ENCODE measurements at places on chromosomes 1 and 21.
A peak's percentile ranks its signal among the peaks of the same experiment; 100 is the strongest.

DNA sequence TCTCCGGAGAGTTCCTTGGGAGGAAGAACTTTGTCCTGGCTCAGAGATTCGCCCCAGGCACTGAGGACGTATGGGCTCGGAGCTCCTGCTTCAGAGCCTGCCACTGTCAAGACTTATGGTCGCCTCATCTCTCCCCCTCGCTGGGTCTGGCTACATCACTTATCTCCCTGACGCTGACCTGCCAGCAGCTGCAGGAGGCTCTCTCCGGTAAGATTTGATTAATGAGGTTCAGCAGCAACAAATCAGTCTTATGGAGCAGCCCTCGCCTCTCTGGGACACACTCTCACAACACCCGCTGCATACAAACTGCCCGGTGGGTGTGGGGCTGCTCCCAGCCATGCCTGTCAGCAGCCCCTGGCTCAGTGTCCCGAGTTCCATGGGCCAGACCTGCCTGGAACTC lies 297.8 kb downstream of the RRAGC start:
- no peak for DNase-seq

DNA sequence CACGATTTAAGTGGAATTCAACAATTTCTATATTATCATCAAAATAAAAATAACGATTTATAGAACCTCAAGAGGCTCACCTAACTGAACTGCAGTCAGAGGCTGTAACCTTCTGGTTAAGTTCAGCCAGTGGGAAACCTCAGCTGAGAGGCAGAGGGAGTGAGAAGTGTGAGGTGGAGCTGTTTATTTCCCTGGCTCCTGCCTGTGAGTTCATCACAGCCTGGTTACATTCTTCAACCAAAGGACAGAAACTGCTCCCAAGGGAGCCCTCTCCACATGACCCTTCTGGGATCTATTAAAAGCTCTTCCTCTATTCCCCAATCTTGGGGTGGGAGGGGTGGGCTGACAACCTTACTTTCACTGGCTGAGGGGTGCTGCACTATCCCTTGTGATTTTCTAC lies 22.2 kb downstream of the DYNLT5 start:
- no peak for DNase-seq

DNA sequence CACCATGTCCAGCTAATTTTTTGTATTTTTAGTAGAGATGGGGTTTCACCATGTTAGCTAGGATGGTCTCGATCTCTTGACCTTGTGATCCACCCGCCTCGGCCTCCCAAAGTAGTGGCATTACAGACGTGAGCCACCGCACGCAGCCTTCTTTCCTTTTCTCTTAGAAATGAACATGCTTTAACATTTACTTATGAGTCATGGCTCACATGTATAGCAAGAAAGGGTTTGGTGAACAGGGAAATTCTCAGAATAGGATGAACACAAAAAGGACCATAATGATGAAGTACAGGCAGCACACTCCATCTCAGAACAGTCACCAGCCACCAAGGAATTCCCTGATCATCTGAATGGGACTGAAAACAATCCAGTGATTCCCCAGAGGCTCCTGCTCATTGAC lies 9.4 kb upstream of the VAMP4 start:
- DNase-seq, result no peak

DNA sequence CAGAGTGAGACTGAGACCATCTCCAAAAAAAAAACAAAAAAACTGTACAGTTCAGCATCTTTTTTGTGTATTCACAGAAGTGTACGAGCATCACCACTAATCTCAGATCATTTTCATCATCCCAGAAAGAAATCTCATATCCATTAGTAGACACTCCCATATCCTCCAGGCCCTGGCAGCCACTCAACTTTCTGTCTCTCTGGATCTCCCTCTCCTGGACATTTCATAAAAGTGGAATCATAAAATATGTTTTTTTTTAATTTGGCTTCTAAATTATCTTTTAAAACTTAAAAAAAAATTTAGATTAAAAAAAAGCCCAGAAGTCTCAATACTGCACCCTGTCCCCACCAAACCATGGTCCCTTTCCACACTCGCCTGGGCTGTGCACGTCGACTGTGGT lies 22.1 kb downstream of the RIPPLY3 start:
- no peak for DNase-seq

GRCh38 chr21:34582506-34583150 lies 32.3 kb downstream of the RCAN1 start:
- no peak for DNase-seq

GRCh38 chr1:35505911-35506798 lies 51.0 kb downstream of the KIAA0319L start:
- DNase-seq, result no peak

- DNase-seq, result no peak
Observed at GRCh38 chr1:58076258-58076657, 470.3 kb downstream of the OMA1 start.

DNA sequence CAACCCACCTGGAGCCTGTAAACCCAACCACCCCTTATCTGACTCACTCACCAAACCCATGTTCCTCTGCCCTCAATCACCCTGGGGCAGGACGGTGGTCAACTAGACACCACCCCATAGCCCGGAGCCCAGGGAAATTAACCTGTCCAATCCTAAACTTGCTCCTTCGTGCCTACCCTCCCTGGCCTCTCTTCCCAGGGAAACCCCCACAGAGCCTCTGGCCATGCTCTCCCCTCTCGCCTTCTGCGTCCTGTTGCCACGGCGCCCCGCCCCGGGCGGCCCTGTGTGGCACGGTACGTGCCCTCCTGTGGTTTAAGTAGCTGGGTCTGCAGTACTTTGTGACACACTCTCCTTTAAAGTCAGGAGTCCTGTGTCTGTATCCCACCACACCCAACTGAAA lies 4.0 kb upstream of the FTCD start:
- peak; percentile 58 for DNase-seq

GRCh38 chr1:45820788-45821187 lies 17.4 kb downstream of the MAST2 start:
- DNase-seq, result no peak

GRCh38 chr1:82565146-82565545 lies 764.4 kb downstream of the ADGRL2 start:
- DNase-seq, result no peak

DNA sequence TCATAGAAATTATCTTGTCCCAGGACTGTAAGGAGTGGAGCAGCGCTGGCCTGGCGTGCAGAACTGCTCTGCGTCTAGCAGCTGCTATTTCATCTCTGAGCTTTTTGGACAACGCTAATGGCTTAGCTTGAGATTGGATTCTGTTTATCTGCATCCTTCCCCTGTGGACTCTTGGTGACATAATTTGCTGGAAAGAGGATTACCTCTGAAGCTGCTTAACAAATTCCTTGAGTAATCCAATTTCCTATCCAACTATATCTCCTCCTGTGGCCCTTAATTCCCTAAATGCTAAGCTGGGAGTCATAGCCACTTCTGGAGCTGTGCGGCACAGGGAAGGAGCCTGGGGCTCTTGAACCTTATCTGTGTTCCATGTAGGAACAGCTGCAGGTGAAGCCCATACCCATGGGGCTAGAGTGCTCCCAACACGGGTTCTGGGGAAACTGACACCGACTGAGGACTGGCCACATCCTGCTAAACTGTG lies 43.2 kb downstream of the IL6R start:
- no peak for DNase-seq

GRCh38 chr1:3641046-3641760 lies 8.7 kb downstream of the WRAP73 start:
- DNase-seq, result no peak

DNA sequence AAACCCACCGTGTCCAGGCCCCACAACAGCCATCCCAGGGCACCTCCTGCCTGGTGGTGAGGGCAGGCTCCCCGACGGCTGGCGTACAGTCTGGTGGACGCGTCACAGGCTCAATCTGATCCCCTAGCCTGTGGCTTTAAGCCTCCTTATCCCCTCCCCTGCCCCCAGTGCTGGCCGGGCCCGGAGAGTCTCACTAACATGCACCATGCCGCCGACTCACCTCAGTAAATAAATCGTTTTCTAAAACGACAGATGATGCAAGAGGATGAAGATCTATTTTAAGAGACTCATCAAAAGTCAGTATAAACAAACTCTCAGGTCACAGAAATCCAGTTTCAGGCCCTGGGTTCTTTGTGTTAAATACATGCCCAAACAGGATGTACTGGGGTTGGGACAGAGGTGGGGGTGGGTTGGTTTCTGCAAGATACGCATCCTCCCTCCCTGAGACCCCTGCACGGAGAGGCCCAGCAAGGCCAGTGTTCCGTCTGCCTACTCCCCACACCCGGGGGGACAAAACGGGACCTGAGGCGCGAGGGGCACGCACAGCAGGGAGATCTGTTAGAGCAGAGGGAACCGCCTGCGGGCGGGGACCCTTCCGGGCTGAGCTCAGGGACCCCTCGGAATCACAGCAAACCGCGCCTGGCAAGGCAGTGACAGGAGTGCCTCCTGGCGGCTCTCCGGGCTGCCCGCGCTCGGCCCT lies 3.1 kb downstream of the PANK4 start:
- no peak for DNase-seq

- DNase-seq, result no peak
Observed at GRCh38 chr1:229192031-229192430, 78.9 kb upstream of the RAB4A start.

DNA sequence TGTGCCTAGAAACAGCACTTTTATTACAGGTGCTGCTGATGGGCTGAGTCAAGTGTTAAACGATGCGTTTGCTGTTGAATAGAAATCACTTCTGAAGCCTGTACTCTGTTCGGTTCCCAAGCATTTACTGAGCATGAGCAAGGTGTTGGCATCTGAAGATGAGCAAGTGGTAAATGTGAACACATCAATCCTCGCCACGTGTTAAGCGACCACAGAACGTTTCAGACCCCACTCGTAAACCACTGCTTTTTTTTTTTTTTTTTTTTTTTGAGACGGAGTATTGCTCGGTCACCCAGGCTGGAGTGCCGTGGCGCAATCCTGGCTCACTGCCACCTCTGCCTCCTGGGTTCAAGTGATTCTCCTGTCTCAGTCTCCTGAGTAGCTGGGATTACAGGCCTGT lies 241.2 kb downstream of the SETD4 start:
- no peak for DNase-seq

- no peak for DNase-seq
Observed at GRCh38 chr1:228060458-228061190, 21.9 kb upstream of the ARF1 start.

DNA sequence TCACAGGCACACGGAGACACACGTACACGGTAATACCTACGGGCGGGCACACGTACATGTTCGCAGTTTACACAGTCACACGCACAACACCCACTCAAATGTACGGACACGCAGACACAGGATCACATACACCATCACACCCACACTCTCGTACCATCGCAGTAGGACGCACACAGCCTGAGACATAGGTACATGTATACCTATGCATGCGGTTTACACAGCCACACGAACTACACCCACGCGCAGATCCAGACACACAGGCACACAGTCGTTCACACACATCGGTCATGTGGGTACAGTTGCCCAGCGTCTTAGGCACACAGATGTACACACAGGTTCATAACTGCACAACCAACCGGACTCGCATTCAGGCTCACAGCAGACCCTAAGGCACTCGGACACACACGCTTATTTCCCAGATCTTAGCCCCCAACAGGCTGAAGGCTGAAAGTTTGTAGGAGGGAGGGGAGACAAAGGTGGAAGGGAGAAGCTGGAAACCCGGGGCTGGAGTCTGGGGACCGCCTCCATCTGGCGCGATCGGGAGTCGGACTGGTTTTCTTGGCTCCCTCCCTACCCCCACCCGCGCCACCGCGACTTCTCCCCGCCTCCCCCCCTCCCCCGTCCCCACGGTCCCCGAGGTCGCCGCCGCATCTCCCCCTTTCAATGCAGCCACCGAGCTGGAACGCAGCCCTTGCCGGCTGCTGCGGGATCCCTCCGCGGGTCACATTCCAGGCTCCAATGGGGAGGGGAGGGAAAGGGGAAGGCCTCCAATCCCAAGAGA lies 51.9 kb upstream of the SYNC start:
- peak; percentile 63 for DNase-seq

- DNase-seq, result no peak
Observed at GRCh38 chr1:115565791-115566190, 76.0 kb upstream of the VANGL1 start.

DNA sequence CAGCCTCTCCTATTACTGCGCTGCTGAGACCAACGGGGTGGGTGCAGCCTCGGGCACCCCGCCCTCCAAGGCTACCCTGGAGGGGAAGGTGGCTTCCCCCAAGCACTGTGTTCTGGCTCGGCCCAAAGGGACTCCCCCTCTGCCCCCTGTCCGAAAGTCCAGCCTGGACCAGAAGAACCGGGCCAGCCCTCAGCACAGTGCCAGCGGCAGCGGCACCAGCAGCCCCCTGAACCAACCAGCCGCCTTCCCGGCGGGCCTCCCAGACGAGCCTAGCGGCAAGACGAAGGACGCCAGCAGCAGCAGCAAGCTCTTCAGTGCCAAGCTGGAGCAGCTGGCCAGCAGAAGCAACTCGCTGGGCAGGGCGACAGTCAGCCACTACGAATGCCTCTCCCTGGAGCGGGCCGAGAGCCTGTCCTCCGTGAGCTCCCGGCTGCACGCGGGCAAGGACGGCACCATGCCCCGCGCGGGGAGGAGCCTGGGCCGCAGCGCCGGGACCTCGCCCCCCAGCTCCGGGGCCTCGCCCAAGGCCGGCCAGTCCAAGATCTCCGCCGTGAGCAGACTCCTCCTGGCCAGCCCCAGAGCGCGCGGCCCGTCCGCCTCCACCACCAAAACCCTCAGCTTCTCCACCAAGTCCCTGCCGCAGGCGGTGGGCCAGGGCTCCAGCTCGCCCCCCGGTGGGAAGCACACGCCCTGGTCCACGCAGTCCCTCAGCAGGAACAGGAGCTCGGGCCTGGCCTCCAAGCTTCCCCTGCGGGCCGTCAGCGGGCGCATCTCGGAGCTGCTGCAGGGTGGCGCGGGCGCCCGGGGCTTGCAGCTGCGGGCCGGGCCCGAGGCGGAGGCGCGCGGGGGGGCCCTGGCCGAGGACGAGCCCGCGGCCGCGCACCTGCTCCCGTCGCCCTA lies 533.1 kb downstream of the KIF26B start:
- no peak for DNase-seq

GRCh38 chr1:21963477-21964217 lies 13.2 kb upstream of the CELA3B start:
- no peak for DNase-seq

GRCh38 chr1:214327514-214327913 lies 46.6 kb downstream of the SMYD2 start:
- DNase-seq, result no peak

- no peak for DNase-seq
Observed at GRCh38 chr1:29275435-29275834, 39.1 kb downstream of the PTPRU start.

- DNase-seq, result no peak
Observed at GRCh38 chr1:7535016-7535415, 236.1 kb upstream of the VAMP3 start.

- DNase-seq, result no peak
Observed at GRCh38 chr1:45394342-45394741, 54.1 kb upstream of the MUTYH start.

DNA sequence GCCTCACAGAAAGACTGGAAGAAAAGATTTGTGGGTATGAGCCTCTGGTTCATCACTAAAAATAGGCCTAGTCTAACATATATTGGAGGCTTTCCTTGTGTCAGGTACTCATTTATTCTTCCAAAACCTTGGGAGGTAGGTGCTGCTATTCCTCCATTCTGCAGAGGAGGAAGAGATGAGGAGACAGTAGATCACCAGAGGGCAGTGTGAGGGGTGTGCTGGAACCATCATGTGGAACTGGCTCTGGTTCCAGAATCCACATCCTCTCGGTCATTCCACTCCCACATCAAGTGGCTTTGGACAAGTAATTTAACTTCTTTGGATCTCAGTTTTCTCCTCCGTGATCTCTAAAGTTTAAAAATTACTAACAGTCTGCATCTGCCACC lies 7.4 kb upstream of the INKA2 start:
- DNase-seq, result no peak
